Mesothelial cell of epicardium (in vitro differentiated cells): ENCODE measurements at places on chromosomes 3 and 15. TPM values are rescaled to one million over a fixed set of nuclear protein-coding genes. Genes with fewer than 3 reads are reported as not detected.

- no peaks in the 10 kb centered on the region for H3K27me3 ChIP-seq
- peaks cover 22% of the 10 kb centered on the region for H3K36me3 ChIP-seq
- no peak overlapping the region for H3K27ac ChIP-seq
- peaks cover 17% of the 10 kb centered on the region for H3K4me1 ChIP-seq
- DNase-seq, result no peak
Observed at GRCh38 chr3:9122732-9123364, 126.6 kb downstream of the SRGAP3 start.

- peaks cover 48% of the 10 kb centered on the region for H3K36me3 ChIP-seq
- DNase-seq, result no peak
- H3K27ac ChIP-seq, result no peak overlapping the region
- H3K27me3 ChIP-seq, result no peaks in the 10 kb centered on the region
- no peak overlapping the region for H3K4me3 ChIP-seq
Observed at GRCh38 chr15:67172172-67172571, 82.3 kb downstream of the AAGAB start.

DNA sequence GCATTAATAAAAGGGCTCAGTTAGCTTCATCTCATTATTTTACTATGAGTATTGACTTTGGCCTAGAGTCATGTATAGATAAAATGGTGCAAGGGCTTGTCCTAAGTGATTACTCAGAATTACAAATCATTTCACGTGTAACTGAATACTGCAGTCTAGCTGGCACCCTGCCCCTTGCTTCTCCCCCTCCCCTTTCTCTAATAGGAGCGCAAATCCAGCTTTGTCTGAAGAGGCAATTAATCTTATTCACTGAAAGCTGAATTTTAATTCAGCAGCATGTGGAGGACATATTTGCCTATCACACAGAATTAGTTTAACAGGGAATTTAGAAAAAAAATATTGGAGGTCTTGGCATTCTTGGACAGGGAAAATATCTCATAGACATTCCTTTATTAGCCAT is 412.1 kb upstream of the DPH6 start:
- peaks cover 29% of the 10 kb centered on the region for H3K4me1 ChIP-seq
- H3K27me3 ChIP-seq, result no peaks in the 10 kb centered on the region
- peak overlapping the region; percentile 55 for H3K27ac ChIP-seq
- no peak for DNase-seq
- H3K4me3 ChIP-seq, result no peak overlapping the region
- no peaks in the 10 kb centered on the region for H3K36me3 ChIP-seq

DNA sequence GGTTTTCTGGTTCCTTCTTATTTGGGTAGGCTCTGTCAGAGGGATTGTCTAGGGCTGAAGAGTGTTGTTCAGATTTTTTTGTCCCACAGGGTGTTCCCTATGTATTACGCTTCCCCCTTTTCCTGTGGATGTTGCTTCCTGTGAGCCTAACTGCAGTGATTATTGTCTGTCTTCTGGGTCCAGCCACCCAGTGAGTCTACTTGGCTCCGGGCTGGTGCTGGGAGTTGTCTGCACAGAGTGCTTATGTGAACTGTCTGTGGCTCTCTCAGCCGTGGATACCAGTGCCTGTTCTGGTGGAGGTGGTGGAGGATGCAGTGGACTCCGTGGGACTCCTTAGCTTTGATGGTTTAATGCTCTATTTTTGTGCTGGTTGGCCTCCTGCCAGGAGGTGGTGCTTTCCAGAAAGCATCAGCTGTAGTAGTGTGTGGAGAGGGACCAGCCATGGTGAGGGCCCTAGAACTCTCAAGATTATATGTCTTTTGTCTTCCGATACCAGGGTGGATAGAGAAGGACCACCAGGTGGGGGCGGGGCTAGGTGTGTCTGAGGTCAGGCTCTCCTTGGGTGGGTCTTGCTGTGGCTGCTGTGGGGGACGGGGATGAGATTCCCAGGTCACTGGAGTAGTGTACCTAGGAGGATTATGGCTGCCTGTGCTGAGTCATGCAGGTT is 53.8 kb downstream of the CCDC66 start:
- peaks cover 3% of the 10 kb centered on the region for H3K4me1 ChIP-seq
- H3K27me3 ChIP-seq, result no peaks in the 10 kb centered on the region
- DNase-seq, result no peak
- H3K4me3 ChIP-seq, result no peak overlapping the region

GRCh38 chr3:67489816-67490215 is 164.6 kb downstream of the SUCLG2 start:
- peak overlapping the region; percentile 83 for H3K27ac ChIP-seq
- DNase-seq, result no peak
- peaks cover 16% of the 10 kb centered on the region for H3K4me1 ChIP-seq
- H3K36me3 ChIP-seq, result peaks cover 7% of the 10 kb centered on the region
- H3K4me3 ChIP-seq, result no peak overlapping the region

GRCh38 chr3:69688400-69688799 is 50.9 kb upstream of the MITF start:
- peaks cover 9% of the 10 kb centered on the region for H3K4me1 ChIP-seq
- peaks cover 26% of the 10 kb centered on the region for H3K27me3 ChIP-seq
- no peaks in the 10 kb centered on the region for H3K36me3 ChIP-seq
- no peak overlapping the region for H3K27ac ChIP-seq
- no peak overlapping the region for H3K4me3 ChIP-seq

IL12A gene
- total RNA-seq, result not detected in 3 replicates

SCN11A gene
- 1.6 to 1.9 TPM (median 1.6 TPM) in 3 replicates for total RNA-seq

CAMP gene
- total RNA-seq, result not detected in 3 replicates

ADIPOQ gene
- not detected in 3 replicates for total RNA-seq
